ENCODE measurements at places on chromosomes 5 and 9.
A peak's percentile ranks its signal among the peaks of the same experiment; 100 is the strongest.

GRCh38 chr5:35030426-35031100 is 17.2 kb downstream of the AGXT2 start:
- no peak for DNase-seq

GRCh38 chr9:92767066-92768054 is 2.7 kb upstream of the BICD2 start:
- DNase-seq = no peak

GRCh38 chr5:128427921-128428320 is 110.1 kb downstream of the FBN2 start:
- DNase-seq = no peak

- DNase-seq = no peak
Measured at GRCh38 chr9:1759771-1760300, 255.3 kb upstream of the SMARCA2 start.

- no peak for DNase-seq
Measured at GRCh38 chr9:130266236-130267098, 907 bp downstream of the HMCN2 start.

- DNase-seq = no peak
Measured at GRCh38 chr5:170252720-170253350, 20.1 kb downstream of the C5orf58 start.

GRCh38 chr5:178227138-178227659 is 5.4 kb downstream of the PHYKPL start:
- DNase-seq = no peak

DNA sequence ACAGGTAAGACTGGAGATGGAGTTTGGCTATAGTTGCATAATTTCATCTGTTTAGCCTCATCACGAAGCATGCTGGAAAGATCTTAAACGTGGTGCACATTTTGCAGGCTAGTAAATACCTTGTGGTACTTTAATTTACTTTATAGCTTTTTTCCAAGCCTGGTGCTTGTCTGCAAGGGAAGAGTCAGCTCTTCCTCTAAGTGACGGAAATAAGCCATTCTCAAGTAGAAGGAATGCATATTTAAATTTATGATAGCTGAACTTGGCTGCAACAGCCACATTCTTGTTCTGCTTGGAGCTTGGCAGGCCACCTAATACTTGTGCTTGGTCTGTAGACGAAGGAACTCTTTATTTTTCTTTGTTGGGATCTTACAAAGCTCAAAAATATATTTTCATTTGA is 188.0 kb upstream of the PIK3R1 start:
- no peak for DNase-seq

DNA sequence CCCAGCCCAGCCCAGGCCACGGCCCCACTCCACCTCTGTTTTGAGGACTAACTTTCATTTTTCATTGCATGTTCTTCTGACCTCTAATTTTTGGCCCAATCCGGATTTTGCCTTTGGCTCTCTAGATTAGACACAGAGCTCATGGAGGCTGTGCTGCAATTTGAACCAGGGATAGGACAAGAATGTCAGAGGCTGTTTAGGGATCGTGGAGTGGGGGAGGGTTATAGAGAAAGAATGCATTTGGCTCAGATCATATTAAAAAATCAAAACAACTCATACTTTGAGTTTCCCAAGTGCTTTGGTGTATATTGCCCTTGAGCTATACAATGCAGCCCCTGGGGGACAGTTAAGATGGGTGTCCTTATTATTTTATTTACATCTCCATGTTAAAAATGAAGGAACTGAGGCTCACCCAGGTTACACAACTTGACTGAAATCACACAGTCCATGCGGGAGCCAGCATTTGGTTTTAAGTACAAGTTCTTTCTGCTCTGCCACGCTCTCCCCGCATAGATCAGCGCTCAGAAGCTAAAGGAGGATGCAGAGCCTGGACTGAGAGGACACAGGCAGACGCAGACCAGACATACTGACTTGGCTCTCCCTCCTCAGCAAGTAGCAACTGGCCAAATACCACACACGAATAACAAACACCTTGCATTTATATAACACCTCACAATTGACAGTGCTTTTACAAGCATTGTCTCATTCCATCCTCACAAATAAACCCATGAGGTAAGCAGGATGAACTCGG is 126.4 kb upstream of the RAI14 start:
- DNase-seq = no peak

- no peak for DNase-seq
Measured at GRCh38 chr9:135521608-135522095, 412 bp downstream of the LCN1 start.

GRCh38 chr9:6758498-6759184 is 868 bp downstream of the KDM4C start:
- peak; percentile 48 for DNase-seq

DNA sequence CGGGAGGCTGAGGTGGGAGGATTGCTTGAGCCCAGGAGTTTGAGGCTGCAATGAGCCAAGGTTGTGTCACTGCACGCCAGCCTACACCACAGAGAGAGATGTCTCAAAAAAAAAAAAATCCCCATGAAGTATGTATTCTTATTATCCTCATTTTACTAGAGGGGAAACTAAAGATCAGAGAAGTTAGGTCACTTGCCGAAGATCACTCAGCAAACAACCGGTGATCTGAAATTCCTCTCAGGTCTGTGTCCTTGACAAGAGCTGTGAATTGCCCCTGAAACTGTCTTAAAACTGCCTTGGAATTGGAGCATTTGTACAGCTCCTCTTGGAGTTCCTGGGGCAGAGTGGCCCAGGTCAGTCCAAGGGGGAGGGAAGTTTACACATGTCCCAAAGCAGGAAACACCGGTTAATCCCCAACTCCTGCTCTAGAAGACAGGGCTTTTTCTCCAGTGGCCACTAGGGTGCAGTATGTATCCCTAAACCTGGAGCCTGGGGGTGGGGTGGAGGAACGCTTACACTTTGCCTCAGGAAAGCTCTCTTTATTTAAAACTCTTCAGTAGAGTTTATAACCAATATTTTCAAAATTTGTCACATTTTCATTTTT is 27.6 kb downstream of the AQP7 start:
- DNase-seq = peak; percentile 59

DNA sequence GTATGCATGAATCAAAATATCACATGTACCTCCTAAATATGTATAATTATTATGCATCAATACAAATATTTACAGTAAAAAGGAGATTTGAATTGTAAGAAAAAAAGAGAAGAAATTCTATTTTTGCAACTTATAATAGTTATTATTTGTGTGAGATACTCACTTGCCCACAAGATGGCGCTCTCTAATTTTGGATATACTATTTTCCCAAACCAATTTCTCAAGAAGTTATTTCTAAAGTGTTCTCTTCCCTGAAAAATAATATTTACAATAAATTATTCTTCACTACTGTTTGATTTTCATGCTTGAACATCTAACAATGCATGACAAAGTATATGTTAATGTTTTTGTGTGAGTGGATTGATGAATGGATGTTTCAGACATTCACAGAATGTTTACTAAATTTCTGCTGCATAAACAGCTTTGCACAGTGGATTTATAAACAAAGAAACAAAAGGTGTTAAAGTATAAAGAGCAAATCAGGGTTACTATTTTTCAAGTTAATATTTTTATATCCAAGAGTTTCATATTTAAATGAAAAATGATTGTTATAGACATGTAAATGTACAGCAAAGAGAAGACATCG is 503.4 kb downstream of the PDE4D start:
- DNase-seq = no peak

GRCh38 chr9:89759572-89759971 is 154.8 kb downstream of the GADD45G start:
- no peak for DNase-seq

DNA sequence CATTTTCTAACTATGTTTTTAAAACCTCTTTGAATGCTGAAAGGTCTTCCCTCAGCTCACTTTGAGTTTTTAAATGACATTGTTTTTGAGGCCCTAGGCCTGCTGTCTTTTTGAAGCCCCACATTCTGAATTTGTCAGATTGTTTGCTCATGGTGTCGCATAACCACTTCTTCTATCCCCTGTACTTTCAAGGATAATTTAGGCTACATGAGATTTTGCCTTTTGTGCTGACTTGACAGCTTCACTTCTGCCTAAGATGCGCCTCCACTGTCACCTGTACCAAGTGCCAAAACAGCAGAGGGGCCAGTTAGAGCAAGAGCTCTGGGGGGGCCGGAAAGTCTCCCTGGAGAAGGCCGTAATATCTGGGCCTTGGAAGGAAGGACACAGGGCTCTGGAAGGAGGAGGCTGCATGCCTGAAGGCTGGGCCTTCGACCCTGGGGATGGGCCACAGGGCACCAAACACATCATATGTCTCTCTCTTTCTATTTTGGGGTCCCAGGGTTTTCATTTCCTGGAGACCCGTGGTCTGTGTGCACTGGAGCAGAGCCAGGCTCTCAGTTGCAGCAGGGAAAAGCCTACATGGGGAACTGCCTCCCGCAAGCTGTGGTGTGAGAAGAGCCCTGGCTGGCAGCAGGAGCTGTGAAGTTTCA is 49.1 kb downstream of the NDST1 start:
- DNase-seq = no peak

DNA sequence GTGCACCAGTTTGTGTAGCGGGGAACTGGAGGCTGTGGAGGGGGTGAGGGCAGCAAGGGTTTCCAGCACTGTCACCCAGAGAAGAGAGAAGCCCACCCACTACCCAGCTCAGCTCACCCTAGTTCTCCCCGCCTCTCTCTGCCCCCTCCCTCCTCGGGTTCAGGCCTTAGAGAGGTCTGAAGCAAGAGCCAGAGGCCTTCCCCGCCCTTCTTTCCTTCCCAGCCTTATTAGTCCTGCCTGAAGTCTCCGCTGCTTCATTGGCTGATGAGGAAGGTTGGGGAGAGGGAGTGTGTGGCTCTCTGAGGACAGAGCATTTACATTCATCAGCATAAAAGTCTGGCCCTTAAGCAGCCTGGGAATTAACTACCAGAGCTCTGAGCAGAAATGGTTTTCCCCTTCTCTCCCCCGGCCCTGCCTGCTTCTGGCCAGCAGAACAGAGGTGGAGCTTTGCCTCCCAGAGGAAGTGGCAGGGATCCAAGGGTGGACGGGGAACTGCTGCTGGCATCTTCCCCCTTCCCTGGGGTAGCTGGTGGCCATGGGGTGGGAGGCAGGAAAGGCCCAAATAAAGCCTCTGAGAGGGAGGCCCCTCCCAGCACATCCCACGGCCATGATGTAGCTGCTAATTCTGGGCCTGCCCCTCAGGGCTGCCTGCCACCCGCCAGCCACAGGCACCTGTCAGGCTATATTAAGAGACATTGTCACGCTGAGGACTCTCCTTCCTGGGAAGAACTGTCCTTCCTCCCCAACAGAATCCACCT is 4.1 kb downstream of the DNAJB5 start:
- DNase-seq = peak; percentile 55

GRCh38 chr5:74667396-74667795 is 17.6 kb upstream of the HEXB start:
- DNase-seq = no peak

DNA sequence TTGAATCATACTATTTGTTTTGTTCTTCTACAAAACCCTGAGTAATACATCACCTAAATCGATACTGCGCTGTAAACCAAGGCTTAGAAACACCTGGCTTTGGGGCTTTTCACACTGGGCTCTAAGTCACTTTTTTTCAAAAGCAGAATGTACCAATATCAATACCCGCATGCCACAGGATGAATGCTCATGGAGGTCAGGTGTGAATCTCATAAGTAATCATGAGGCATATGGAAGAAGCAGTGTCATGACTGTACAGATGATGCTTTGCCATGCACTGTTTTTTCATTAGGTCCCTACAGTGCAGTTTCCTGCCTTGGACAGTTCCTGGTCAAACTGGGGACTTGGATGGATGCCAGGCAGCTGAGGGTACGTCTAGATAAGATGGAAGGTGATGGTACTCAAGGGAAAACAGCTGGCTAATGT is 49.0 kb upstream of the ATG10 start:
- DNase-seq = no peak

GRCh38 chr5:58493141-58493540 is 1.9 kb downstream of the GAPT start:
- no peak for DNase-seq

DNA sequence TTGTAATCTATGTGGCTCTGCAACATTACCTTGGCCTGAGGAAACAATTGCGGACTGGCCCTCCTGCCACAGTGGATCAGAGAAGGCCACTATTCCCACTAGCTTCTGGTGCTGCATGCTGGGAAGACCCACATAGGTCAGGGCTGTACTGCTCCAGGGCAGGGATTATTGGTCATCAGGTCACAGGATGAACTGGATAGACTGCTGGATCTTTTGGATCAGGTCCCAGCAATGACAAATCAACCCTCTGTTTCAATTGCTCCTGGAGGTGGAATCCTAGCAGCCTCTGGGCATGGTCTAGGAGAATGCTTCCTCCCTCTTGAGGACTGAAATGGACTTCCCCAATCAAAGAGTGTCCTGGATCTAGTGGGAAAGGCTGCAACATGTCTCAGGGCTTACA is 66.7 kb upstream of the PHF24 start:
- DNase-seq = no peak

GRCh38 chr9:136544964-136545691 is 720 bp downstream of the NOTCH1 start:
- peak; percentile 60 for DNase-seq

- DNase-seq = peak; percentile 71
Measured at GRCh38 chr9:108885643-108886348, 23.7 kb downstream of the ACTL7A start.

GRCh38 chr5:145378226-145378625 is 456.9 kb downstream of the PRELID2 start:
- DNase-seq = no peak

- DNase-seq = no peak
Measured at GRCh38 chr5:38184627-38185026, 73.7 kb upstream of the EGFLAM start.

GRCh38 chr5:158951436-158952247 is 148.1 kb downstream of the EBF1 start:
- DNase-seq = no peak

- DNase-seq = no peak
Measured at GRCh38 chr5:112480501-112480900, 61.4 kb upstream of the EPB41L4A start.

GRCh38 chr5:143913008-143913752 is 101.2 kb downstream of the HMHB1 start:
- DNase-seq = no peak

- no peak for DNase-seq
Measured at GRCh38 chr5:143182106-143182505, 221.4 kb downstream of the NR3C1 start.

- DNase-seq = no peak
Measured at GRCh38 chr5:60410427-60410826, 289.5 kb downstream of the DEPDC1B start.

- no peak for DNase-seq
Measured at GRCh38 chr5:116912221-116912620, 337.6 kb upstream of the SEMA6A start.

DNA sequence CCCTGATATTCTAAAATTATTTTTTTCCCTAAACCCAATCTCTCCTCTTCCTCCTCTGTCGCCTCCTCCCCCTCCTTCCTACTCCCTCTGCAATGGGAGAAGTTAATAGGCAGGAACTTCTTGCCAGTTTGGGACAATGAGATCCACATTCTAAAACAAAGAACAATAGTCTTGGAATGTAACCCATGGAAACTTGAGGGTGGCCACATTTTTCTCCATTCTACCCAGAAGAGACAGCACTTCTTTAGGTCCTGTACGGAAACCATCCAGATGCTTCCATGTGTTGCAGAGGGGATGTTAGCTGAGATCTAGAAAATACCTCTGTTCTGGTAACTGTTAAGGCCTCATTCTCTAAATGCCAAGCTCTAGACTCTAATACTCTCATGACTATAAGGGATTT is 10.0 kb downstream of the SPARC start:
- DNase-seq = no peak

- DNase-seq = no peak
Measured at GRCh38 chr5:9173281-9174048, 372.4 kb downstream of the SEMA5A start.
